ENCODE measurements at places on chromosomes 5 and 9.

GRCh38 chr5:143562935-143563334, 159.4 kb upstream of the NR3C1 start:
- no peak for DNase-seq

GRCh38 chr9:23772385-23772783, 53.7 kb downstream of the ELAVL2 start:
- DNase-seq = no peak

- DNase-seq = no peak
Observed at GRCh38 chr5:115575167-115576070, 26.9 kb downstream of the TICAM2 start.

GRCh38 chr9:108142142-108142503, 652.6 kb upstream of the KLF4 start:
- no peak for DNase-seq

DNA sequence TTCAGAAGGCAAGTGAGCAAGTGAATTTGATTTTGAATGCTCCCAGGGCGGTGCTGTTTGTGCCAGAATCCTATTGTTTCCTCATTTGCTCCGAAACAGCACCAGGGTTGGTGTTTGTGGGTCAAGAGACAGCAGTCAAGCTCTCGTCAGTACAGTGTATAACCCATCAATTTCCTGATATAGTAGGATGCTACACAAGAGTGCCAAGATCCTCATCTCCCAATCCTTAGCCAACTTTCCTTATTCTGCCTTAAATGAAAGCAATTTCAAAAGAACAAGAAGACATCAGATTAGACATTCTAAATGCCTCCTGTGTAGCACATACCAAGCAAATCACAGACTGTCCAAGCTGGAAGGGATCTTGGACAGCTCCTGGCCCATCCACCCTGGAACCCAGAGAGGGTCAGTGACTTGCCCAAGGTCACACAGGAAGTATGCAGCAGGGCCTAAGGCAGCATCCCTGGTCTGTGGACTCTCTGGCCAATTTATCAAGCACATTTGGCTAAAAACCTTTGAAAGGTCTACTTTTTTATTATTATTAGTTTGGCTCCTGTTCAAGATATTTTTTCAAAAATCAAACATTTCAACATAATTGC, 4.5 kb downstream of the WHRN start:
- no peak for DNase-seq

DNA sequence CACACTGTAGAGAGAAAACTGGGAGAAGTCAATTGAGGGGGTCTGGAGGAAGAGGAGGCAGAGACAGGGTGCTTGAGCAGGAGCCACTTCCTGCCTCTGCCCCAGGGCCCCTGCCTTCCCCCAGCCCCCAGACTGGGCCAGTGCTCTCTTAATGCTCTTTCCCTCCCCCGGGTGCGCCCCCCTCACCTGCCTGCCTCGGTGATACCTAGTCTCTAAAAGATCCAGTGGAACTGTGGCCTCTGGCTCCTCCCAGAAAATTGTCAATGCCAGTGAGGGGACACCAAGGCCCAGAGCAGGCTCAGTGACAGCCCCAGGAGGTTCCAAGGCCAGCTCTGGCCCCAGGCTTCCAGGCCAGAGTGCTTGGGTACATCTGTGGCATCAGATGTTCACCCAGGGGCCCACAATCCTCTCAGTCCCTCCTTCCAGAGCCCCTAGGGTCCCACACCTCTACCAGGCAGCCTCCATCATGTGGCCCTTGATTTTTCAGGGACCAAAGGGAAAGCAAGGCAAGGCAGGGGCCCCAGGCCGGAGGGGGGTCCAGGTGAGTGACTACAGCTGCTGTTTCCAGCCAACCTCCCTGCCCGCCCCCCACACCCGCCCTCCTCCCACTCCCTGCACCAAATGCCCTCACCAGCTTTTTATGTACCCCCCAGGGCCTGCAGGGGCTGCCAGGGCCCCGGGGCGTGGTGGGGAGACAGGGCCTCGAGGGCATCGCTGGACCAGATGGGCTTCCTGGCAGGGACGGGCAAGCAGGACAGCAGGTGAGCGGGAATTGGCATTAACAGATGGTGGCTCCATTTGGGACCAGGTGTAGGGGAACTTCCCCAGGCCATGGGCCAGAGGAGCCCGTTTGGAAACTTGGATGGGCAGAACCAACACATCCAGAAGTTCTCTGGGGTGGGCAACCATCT, 33.1 kb upstream of the ORM1 start:
- DNase-seq = no peak

DNA sequence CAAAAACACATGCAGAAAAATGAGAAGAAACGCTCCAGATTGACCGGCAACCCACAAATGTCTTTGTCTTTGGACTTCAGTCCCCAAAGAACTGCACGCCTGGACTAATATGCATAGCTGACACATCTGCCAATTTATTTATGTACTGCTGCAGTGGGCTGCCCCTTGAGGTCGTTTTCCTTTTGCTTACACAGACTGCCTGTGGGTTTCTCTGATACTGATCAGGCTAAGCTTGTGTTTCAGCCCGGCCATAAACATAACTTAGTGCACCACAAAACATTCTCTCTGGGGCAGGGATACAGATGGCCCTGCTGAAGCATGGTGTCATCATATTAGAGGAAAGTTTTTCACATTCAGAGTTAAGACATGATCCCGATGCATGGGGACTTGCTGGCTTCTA, 75.4 kb downstream of the NUDT12 start:
- no peak for DNase-seq

- no peak for DNase-seq
Observed at GRCh38 chr5:64827703-64828102, 59.0 kb downstream of the CWC27 start.

DNA sequence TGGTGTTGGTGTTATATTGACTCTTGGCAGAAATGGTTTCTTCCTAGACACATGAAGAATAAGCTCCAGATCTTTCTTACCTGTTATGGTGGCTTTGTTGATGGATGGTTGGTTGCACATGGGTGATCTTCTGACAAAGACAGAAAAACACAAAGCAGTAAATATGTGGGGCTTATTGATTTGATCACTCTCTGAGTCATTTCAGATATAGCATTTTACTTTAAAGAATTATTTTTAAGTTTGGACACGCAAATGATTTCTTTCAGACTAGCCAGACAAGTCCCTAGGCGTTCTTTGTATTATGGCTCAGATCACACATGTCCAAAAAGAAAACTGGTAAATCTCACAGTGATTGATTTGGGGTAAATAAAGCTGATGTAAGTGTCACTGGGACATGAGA, 597.6 kb downstream of the RAB3C start:
- no peak for DNase-seq

DNA sequence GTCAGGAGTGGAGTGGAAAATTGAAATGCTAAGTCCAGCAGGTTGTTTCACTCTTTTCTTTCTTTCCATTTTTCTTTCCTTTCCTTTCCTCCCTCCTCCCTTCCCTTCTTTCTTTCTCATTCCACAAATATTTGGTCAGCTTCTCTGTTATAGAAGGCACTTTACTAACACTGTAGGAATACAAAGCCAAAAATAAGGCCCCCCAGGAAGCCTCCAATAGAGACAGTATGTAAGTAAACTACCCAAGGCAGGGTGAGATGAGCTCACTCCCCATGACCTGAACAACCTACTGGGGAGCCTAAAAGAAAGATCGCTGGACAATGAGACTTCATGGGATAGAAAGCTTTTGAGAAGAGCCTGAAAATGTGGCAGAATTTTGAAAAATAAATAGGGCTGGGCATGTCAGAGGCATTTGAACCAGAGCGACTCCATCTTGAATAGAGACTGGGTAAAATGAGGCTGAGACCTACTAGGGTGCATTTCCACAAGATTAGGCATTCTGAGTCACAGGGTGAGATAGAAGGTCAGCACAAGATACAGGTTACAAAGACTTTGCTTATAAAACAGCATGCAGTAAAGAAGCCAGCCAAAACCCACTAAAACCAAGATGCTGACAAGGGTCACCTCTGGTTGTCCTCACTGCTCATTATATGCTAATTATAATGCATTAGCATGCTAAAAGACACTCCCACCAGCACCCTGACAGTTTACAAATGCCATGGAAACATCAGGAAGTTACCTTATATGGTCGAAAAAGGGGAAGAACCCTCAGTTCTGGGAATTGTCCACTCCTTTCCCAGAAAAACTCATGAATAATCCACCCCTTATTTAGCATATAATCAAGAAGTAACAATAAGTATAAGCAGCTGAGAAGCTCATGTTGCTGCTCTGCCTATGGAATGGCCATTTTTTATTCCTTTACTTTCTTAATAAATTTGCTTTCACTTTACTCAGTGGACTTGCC, 158.9 kb upstream of the EGFLAM start:
- DNase-seq = no peak

DNA sequence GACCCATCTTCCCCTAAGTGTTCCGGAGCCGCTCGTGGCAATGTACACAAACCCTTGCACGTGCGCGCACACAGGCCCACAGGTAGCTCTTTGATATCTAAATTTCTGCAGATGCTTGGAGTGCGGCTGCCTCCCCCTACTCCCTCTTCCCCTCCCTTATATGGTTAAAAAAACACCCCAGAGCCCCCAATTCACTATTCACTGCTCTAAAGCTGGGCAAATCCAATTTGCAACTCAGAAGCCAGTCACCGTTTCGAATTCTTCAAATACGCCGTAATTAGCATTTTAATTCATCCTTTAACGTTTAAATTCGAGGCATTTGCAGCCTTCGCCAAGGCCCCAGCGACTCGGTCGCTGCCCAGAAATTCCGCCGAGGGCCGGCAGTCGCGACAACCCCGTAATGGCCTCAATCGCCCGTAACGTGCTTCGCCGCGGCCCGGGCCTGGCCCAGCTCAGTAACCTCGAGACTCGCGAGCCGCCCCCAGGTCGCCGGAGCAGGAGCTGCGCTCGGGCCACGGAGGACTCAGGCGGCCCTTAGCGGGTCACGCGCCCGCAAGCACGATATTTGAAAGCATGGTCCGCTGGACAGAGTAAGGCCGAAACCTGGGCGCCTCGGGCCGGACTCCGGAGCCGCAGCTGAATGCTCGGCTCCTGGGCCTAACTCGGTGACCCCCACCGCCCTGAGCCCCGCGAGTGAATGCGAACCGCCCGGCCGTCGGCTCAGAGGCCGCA, 1.3 kb downstream of the IRX2 start:
- DNase-seq = no peak

- DNase-seq = no peak
Observed at GRCh38 chr5:138951986-138952735, 77.0 kb upstream of the LRRTM2 start.

DNA sequence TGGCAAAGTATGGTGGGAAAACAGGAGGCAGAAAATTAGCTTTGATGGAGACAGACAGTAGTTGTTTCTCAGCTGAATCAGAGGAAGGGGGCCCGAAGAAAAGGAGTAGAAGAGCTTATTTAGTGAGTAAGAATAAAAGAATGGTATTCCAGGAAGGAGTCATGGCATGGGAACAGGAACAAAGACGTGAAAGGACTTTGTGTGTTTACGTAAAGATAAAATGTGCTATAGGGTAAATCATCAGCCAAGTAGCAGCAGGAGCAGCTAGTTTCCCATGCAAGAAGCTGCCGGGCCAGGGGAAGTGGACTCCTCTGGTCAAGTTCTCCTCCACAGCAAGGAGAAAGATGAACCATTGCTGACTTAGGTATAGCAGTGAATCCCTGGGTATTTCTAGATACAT, 454.5 kb downstream of the HINT1 start:
- no peak for DNase-seq

- DNase-seq = no peak
Observed at GRCh38 chr5:90871391-90871991, 312.9 kb downstream of the ADGRV1 start.

GRCh38 chr5:133475986-133476385, 136.4 kb downstream of the FSTL4 start:
- DNase-seq = no peak

DNA sequence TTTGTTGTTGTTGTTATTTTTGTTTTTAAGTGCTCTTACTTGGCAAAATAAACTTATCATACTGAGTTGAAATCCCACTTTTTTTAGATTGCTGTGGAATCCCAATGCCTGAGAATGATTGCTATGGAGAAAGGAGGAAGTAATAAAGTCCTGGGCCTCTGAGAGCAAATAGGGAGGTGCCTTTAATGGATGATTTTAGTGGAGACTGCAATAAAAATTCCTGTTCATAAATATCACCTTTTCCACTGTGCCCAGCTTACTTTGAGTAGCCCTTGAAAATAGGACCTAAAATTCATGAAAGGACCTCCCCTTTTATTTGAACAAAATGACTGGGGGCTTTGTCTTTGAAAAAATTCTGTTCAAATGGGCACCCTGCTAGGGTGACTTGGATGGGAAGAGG, 21.8 kb upstream of the ANKH start:
- no peak for DNase-seq

DNA sequence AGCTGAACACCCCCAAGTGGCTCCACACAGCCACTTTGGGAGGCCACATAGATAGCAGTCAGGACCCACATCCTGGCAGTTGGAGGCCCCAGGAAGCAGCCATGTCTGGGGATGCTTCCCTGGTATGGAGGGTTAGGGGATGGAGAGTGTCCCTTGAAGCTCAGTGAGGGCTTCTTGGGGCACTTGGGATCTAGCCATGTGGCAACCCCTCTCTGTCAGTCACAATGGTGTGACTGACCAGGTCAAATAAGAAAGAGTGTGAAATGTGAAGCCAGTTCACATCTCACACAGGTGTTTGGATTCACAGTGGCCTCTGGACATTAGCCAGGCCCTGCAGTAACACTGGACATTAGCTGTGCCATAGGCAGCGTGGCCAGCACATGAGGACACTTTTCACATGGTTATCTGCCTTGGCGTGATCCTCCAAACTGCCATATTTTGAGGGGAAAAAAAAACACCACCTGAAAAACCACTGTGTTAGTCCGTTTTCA, 53.9 kb upstream of the IL17B start:
- DNase-seq = no peak

DNA sequence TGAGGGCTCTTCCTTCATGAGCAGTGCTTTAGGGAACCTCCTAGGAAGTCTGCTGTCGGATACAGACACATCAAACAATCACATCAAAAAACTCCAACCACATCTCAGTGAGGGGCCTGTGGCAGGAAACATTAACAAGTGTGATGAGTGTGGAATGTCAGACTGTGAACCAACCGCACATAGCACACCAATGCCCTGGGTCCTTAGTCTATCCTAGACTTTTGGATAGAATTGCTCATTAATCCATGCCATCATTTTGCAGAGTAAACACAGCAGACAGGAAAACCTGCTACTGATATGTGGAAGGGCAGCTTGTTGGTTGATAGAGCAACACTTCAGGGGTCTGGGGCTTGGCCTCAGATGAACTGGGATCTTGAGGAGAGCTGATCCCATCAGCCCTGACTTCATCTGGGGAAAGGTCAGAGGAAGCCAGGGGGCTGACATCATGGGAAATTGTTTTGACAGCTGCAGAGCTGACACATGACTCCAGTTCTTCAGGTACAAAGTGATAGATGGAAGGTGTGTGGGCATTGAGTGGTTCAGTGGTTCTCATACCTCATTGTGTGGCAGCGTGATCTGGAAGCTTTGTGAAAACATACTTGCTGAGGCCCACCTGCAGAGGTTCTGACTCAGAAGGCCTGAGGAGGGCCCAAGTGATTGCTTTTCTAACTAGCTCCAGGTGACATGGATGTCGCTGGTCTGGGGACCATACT, 193.3 kb downstream of the DIRAS2 start:
- DNase-seq = no peak

GRCh38 chr5:91219091-91219802, 163.9 kb downstream of the ARRDC3 start:
- DNase-seq = no peak

Data from stimulated activated CD8-positive, alpha-beta memory T cell treated with anti-CD3 and anti-CD28 coated beads, Interleukin-7, amount 100 ng/mL, for 1 hour (primary cell).